ENCODE measurements at places on chromosomes 7 and 10.
A peak's percentile ranks its signal among the peaks of the same experiment; 100 is the strongest.

- DNase-seq: no peak
Measured at GRCh38 chr7:40836218-40836617, 701.4 kb downstream of the SUGCT start.

DNA sequence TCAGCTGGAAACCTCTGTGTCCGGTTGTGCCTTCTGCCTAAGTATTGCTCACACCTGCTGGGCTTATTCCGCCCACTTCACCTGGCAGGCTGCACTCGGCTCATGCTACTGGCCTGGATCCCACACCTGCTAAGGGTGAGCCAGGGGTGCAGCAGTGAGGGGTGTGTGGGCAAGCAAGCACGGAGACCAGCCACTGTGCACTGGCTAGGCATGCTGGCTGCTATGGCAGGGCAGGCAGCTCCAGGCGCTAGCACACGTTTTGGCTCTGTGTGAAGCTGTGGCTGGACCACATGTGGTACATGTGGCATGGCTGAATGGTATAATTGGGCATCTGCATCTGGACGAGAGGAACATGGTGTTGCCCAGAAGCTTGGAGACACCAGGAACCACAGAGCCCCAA is 940.7 kb downstream of the NRG3 start:
- no peak for DNase-seq

- DNase-seq: no peak
Measured at GRCh38 chr7:17139081-17139480, 159.4 kb upstream of the AHR start.

DNA sequence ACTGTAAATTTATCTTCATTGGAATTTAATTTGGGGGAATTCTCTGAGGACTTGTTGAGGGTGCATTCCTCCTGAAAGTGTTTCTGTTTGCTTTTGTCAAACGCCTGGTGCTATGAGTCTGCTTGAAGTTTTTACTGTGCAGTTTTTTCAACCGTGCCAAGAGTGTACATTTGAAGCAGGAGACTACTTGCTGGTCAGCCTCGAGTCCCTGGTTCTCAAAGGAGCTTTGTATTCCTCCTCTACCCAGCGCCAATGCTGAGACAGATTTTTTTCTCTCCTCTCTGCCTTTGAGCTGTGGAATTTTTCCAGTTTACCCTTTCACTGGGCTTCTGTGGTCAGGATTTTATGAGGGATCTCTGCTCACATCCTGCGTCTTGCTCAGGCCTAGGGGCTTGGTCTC is 62.1 kb downstream of the NPY start:
- DNase-seq: no peak

DNA sequence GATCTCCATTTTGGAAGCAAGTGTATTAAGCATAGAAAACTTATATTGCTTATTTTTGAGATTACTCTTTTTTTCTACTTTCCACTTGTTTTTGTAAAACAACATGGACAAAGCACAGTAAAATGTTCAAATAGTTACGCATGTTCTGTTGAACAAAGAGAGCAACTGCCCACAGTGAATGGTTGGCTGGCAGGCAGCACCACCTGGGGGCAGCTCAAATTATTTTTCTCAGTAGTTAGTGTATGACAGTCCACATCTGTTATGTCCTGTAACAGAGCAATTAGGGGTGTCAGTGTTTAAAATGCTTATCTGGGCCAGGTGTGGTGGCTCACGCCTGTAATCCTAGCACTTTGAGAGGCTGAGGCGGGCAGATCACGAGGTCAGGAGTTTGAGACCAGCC is 46.1 kb upstream of the CACUL1 start:
- DNase-seq: peak; percentile 18

Measured in HFFc6 (cell line).